Sigmoid colon (tissue), 7 donors: ENCODE measurements at places on chromosomes 13 and 19. TPM values are rescaled to one million over a fixed set of nuclear protein-coding genes. Genes with fewer than 3 reads are reported as not detected.
A peak's percentile ranks its signal among the peaks of the same experiment; 100 is the strongest.

GRCh38 chr13:108560093-108560492 lies 69.3 kb upstream of the MYO16 start:
- DNase-seq, result no peak
- no peak overlapping the region for H3K27ac ChIP-seq
- no peaks in the 10 kb centered on the region for H3K27me3 ChIP-seq
- no peaks in the 10 kb centered on the region for H3K36me3 ChIP-seq

- peak overlapping the region; percentile 44 for H3K27ac ChIP-seq
- H3K4me1 ChIP-seq, result peaks cover 32% of the 10 kb centered on the region
- no peak for DNase-seq
Measured at GRCh38 chr13:44211704-44212346, 161.8 kb upstream of the SERP2 start.

DNA sequence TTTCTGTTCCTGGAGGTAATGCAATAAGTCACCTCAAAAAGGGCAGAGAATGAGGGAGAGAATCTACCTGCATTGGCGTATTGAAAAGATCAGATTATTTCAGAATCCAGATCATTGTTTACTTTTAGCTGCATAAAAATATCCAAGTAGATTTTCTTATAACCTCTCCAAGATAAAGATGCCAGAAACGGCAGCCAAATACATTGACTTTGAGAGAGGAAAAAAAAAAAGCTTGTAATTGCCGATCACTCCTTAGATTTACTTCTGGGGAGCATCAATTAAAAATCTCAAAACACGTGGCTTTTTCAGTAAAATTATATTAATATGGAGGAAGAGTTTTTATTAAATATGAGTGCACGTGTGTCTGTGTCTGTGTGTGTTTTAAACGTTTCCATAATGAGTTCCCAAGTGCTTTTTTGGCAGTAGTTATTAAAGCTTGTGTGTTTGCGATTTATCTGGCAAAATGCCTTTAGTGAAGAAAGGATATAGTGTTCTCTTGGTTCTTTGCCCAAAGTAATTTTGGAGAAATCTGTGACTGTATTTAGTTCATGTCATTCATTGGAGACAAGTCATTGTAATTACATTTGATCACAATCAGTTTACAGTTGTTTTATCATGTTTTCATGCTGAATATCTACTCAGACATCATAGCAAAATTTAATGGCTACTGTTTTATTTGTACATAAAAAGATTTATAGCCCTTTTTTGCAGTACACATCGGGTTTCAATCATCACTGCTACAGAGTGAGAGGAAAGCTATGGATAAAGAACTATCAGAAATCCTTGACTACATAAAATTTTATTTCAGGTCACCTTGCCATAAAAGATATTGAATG lies 176.1 kb downstream of the TM9SF2 start:
- H3K27ac ChIP-seq, result no peak overlapping the region
- H3K36me3 ChIP-seq, result no peaks in the 10 kb centered on the region
- H3K27me3 ChIP-seq, result no peaks in the 10 kb centered on the region
- H3K4me3 ChIP-seq, result no peak overlapping the region

DNA sequence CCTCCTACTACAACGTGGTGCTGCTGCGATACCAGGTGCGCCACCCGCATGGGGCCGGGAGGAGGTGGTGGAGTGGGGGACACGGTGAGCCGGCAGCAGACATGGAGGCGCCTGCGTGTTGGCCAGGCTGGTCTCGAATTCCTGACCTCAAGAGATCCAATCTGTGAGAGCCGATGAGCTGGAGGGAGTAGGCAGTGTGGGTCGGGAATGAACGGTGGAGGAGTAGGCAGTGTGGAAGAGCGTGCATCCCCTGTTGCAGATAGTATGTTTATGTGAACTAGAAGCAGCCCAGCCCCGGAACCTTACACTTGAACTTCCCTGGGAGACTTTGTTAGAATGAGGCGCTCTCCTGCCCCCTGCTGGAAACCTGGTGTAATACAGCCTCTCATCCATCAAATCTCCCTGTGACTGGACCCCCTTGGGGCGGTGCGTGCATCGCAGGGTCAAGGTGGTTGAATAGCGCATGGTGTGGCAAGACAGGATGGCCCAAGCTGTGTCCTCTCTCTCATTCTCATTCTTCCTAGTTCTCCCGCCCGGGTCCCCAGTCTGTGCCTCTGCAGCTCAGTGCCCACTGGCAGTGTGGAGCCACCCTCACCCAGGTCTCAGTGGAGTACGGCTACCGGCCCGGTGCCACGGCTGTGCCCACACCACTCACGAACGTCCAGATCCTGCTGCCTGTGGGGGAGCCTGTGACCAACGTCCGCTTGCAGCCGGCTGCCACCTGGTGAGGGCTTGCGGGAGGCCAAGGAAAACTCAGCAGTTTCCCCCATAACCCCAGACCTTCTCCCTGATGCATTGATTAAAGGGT lies 10.5 kb upstream of the B3GNT3 start:
- no peaks in the 10 kb centered on the region for H3K4me1 ChIP-seq
- peaks cover 40% of the 10 kb centered on the region for H3K27me3 ChIP-seq
- H3K36me3 ChIP-seq, result no peaks in the 10 kb centered on the region
- H3K27ac ChIP-seq, result no peak overlapping the region

DNA sequence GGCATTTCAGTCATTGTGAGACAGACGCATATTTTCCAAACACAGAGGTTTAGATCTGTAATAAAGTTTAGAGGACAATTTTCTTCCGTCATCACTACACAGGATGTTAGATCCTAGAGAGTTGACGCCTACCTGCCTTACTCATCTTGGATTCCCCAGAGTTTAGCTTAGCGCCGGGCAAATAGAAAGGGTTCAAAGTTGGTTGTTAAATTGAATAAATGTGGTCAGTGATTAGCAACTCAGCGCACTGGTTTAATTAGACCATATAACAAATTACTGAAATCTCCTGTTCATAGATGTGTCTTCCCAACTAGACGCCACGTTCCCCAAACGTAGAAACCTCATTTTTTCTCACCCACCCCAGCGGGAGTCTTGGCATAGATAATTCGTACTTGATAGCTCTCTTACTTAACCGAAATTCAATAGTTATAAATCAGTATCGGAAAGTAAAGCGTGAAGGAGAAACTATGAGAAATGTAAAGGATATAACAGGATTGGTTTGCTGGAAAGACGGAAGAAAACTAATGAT lies 726 bp upstream of the UFM1 start:
- H3K27ac ChIP-seq, result peak overlapping the region; percentile 83
- no peaks in the 10 kb centered on the region for H3K36me3 ChIP-seq
- H3K27me3 ChIP-seq, result no peaks in the 10 kb centered on the region

KANK2 gene
- polyA plus RNA-seq, result 130 TPM

- peaks cover 6% of the 10 kb centered on the region for H3K27me3 ChIP-seq
- H3K36me3 ChIP-seq, result no peaks in the 10 kb centered on the region
- no peaks in the 10 kb centered on the region for H3K4me1 ChIP-seq
Measured at GRCh38 chr19:47433121-47433520, 13.8 kb upstream of the MEIS3 start.

DNA sequence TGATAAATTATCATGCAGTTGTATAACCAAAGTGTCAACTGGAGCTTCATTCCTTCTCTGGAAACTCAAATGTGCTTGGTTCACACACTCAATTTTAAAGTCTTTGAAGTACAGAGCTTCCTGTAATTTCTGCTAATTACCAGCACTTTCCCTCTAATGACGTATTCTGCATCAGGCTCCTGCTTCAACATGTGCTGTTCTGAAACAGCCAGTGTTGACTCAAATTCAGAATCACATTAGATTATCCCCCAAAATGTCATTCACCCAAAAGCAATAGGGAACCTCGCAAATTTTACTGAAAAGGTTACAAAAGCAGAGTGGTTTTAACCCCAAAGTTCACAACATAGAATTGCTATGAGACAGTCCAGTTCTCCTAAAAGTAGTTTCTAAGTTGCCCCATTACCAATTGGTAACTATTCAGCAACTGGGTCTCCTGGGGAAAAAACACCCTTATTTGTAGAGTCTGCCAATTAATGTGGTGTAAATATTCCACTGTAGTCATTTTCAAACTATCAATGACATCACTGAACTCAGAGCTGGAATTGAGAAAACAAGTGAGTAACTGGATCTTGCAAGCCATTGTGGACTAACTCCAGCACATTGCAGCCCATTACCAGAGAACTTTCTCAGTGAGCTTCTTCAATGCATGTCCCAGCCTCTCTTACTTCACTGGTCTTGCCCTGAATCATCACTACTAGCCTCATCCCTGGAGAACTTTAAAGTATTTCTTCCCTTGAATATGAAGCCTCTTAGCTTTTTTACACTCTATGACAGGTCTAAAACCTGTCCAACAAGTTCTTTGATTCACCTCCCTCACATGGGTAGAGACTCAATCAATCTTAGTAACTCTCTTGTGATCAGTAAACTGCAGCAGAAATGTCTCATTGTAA lies 955.4 kb downstream of the EFNB2 start:
- no peak overlapping the region for H3K4me3 ChIP-seq
- no peak for DNase-seq
- H3K36me3 ChIP-seq, result no peaks in the 10 kb centered on the region
- H3K27ac ChIP-seq, result no peak overlapping the region

CALR3 gene
- polyA plus RNA-seq, result not detected

GRCh38 chr19:41395355-41395754 lies 1.8 kb downstream of the EXOSC5 start:
- no peaks in the 10 kb centered on the region for H3K27me3 ChIP-seq
- no peak for DNase-seq
- H3K36me3 ChIP-seq, result peaks cover 11% of the 10 kb centered on the region
- no peak overlapping the region for H3K27ac ChIP-seq
- no peak overlapping the region for H3K4me3 ChIP-seq

GRCh38 chr13:44012910-44013757 lies 133.4 kb downstream of the LACC1 start:
- no peaks in the 10 kb centered on the region for H3K36me3 ChIP-seq
- no peak overlapping the region for H3K4me3 ChIP-seq
- H3K27ac ChIP-seq, result peak overlapping the region; percentile 47
- DNase-seq, result no peak

DNA sequence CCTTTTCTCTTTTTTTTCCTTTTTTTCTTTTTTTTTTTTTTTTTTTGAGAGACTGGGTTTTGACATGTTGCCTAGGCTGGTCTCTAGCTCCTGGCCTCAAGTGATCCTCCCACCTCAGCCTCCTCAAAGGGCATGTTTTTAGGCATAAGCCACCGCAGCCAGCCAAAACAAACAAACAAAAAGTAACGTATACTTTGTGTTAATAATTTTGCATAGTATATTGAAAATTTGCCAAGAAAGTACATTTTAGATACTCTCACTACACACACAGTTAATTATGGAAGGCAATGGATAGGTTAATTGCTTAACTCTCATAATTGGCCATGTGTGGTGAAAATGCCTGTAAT lies 1.6 kb upstream of the RAB11B start:
- no peaks in the 10 kb centered on the region for H3K36me3 ChIP-seq
- no peaks in the 10 kb centered on the region for H3K27me3 ChIP-seq
- H3K4me3 ChIP-seq, result no peak overlapping the region
- no peak for DNase-seq

DNA sequence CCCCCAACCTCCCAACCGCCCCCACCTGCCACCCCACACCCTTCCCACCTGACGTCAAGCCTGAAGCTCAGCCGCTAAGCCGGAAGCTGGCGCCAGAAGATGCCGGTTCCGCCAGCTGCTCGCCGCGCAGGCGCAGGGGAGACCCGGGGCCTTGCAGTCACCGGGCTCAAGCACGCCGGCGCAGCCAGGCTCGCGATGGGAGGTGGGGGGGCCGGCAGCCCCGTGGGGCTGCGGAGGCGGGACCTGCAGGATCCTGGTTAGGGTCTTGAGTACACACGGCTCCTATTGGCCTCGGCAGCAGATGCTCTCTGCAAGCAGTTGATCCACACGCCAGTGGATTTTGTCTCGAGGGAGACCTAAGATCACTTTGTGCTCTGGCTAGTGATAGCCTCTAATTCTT lies at the start of gene LIG4:
Gene LIG4, minus strand, starts transcription at position 101 of the 400 bp plus-strand sequence. CDS start 4,268 bp downstream, outside the sequence.
- H3K4me1 ChIP-seq, result peaks cover 37% of the 10 kb centered on the region
- no peaks in the 10 kb centered on the region for H3K27me3 ChIP-seq
- peak within 1 kb of the TSS; percentile 52 for H3K4me3 ChIP-seq
- peaks cover 6% of the 10 kb centered on the region for H3K36me3 ChIP-seq

DNA sequence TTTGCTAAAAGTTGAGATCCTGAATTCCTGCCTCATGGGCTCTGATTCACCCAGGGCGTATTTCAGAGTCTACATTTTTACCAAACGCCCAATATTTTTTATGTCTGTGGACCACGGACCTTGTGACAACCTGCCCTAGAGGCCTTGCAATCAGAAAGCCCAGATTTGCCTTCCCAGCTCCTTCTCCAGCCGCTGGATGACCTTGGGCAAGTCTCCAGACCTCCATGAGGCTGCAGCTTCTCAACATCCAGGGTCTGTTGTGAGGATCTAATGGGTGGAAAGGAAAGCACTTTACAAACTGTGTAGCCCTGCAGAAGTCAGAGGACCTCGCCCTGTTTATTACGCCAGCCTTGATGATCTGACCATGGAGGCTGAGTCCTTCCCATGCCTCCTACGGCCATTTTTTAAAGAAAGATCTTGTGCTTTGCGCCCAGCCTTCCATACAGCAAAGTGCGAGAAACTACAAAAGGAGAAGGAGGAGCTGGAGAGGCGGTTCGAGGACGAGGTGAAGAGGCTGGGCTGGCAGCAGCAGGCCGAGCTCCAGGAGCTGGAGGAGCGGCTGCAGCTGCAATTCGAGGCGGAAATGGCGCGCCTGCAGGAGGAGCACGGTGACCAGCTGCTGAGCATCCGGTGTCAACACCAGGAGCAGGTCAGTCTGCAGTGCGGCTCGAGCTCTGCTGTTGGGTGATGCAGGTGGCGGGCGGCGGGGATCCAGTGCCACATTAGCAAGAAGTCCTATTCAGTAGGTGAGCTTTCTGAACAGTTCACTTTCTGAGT lies 115.6 kb downstream of the SLC7A1 start:
- H3K27me3 ChIP-seq, result no peaks in the 10 kb centered on the region
- no peak overlapping the region for H3K27ac ChIP-seq
- no peak overlapping the region for H3K4me3 ChIP-seq
- no peaks in the 10 kb centered on the region for H3K4me1 ChIP-seq

DNA sequence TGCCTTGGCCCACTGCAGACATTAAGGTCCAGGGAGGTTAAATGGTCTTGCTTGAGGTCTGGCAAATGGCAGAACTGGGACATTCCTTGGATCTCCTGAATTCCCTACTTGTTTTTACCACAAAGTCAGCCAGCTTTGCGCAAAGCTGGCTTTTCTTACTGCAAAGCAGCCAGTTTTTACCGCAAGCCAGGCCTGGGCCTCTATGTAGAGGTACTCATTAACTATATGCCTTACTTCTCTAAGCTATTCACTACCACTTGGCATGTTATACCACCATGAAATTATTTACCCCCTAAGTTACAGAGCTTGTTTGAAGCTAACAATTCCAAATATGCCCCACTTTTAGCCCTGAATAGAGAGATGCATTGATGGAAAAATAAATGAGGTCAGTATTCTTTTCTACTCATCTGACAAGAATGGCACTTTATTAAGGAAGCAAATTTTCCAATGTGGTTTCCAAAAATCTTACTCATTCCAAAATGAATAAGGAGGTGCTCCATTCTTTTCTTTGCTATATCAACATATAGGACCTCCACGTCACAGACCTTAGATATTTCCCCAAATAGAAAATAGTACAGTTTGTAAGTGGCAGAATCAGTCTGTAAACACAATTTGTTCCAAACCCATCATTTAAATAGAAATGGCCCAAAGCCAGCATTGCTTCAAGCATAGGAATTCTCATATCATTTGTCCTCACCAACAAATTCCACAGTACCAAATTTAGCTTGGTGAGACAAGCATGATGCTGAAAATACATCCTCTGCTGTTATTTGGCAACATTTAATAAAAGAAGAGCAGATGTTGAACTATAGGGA lies 143.9 kb upstream of the TSC22D1 start:
- no peak for DNase-seq
- no peaks in the 10 kb centered on the region for H3K36me3 ChIP-seq
- H3K27me3 ChIP-seq, result no peaks in the 10 kb centered on the region
- H3K4me3 ChIP-seq, result no peak overlapping the region
